HL-60 (cell line): ENCODE measurements at places on chromosomes 12 and 14.

DNA sequence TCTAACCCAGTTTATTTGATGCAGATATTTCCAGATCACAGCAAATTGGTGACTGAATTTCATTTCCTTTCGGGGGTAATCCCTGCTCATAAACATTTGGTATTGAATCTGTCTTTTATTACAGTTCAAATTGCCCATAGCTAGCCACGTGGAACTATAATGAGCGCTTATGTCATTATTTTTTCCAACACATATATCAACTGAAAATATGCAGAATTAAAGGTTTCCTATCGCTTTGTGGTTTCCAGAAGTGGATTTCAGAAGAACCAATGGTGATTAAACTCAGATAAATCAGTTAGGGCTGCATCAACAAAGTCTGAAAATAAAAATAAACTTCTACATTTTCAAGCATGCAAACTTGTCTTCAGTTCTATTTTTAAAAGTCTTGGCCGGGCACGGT lies 111.9 kb downstream of the PIK3C2G start:
- DNase-seq: no peak

DNA sequence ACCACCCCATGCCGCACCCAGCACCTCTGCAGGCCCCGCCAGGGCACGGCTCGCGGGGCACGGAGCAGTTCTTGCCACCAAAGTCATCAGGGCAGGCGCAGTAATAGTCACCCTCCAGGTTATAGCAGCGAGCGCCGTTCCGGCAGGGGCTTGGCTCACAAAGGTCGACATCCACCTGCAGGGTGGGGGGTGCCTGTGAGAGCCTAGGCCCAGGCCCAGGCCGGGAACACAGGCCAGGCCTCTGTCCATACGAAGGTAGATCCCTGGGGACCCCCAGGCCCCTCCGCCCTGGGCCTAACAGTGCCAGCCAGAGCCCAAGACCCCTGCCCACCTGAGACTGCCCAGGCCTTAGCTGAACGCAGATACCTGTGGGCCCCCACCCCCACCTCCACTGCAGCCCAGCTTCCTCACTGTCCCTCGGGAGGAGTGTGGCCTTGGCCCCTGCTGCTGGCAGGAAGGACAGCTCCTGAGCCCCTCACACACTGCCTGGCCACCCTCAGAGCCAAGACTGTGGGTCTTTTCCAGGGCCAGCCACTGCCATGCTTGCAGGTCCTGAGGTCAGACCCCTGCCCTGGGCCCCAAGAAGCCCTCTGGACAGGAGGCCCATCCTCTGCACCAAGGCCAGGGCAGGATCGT lies 19.3 kb downstream of the JAG2 start:
- DNase-seq: no peak

DNA sequence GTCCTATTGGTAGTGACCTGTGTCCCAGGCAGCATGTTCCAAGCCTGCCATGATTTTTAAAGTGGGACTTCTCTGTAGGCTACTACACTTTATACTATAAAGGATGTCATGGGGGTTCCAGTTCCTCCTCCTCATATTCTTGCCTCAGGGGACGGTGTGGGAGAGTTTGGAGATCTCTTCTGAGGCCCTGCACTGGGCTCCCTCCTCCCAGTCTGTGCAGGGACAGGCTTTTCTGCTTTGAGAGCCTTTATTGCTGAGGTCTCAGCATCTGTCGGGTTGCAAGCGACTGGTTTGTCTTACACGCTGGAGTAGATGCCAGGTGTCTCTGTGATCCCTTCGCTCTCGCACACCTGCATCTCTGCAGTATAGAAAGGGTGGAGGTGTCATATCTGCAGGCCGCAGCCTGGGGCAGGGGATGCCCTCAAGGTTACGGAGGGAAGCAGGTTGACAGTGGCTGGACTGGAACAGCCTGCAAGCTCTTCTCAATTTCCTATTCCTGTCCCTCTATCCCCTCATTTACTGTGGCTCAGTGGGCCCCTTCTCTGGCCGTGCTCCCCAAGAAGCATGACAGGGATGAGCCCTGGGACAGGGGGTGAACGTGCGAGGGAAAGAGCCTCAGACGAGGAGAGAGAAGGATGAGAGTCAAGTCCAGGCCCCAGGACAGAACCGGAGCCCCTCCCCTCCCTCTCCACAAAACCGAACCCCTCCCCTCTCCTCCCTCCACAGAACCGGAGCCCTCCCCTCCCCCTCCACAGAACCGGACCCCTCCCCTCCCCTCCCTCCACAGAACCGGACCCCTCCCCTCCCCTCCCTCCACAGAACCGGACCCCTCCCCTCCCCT lies 51.3 kb downstream of the SLC6A12 start:
- DNase-seq: no peak

- no peak for DNase-seq
Observed at GRCh38 chr12:42611571-42612230, 22.2 kb upstream of the PRICKLE1 start.

- no peak for DNase-seq
Observed at GRCh38 chr14:95034788-95035187, 122.5 kb downstream of the DICER1 start.

DNA sequence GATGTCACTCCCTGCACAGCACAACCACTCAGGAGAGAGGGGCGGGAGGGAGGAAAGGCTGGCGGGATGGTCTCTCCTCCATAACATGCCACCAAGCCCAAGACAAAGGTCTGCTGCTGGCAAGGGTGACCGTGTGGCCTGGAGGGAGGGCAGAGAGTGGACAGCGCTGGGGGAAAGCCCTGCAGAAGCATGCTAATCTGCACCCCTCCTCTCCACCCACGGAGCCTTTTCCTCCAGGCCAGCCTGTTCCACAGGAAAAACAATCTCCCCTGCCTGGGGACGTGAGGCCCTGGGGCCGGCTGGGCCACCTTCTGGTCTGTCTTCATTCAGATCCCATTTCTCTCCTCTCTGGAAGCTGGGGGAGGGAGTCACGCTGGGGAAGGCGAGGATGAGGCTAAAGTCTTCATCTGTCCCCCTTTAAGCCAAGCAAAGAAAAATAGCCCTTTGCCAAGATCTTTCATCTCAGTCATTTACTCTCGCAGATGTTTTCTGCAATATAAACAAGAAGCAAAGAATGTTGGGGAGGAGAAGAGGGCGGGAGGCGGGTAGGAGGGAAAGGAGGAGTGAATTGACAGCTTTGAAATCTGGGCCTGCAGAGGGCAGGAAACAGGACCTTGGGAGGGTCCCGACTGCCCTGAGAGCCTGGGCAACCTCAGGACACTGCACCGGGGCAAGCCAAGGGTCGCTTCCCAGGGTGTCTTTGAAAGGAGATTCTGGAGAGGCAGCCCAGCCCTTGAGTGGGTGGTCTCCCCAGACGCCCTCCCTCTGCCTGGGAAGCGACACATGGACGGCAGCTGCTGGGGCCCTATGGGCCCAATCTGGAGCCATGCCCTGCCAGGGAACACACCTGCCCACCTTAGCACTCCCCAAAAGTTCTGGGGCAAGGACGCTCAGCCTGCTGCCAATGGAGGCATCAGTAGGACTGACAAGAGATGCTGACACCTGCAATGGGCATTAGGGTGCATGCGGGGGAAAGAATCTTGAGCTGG lies 133.6 kb downstream of the ZFP36L1 start:
- DNase-seq: no peak
